ENCODE measurements at places on chromosomes 5 and 9.

GRCh38 chr5:181217111-181217802 is 5.8 kb upstream of the TRIM41 start:
- peaks cover 8% of the 10 kb centered on the region for H3K27me3 ChIP-seq
- H3K36me3 ChIP-seq = peaks cover 8% of the 10 kb centered on the region
- peaks cover 42% of the 10 kb centered on the region for H3K4me1 ChIP-seq
- H3K4me3 ChIP-seq = peak overlapping the region; percentile 78
- peak; percentile 76 for DNase-seq
- peak overlapping the region; percentile 72 for H3K27ac ChIP-seq

DNA sequence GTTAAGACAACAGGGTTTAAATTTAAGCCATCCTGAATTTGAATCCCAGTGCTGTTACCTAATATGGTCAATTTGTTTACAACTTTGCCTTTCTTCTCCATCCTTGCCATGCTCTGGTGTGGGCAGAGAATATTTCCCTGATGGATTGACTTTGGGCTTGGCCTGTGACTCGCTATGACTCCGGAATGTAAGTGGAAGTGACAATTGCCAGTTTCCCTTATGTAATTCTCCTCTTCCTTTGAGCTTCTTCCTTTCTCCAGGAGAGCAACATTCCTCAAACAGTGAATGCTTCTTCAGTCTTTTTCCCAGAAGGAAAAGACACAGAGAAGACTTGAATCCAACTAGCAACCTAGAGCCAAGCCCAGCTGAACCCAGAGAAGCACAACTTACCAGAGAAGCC is 159.1 kb downstream of the LURAP1L start:
- H3K27ac ChIP-seq = no peak overlapping the region
- no peak for DNase-seq
- no peak overlapping the region for H3K4me3 ChIP-seq
- H3K36me3 ChIP-seq = no peaks in the 10 kb centered on the region
- no peaks in the 10 kb centered on the region for H3K27me3 ChIP-seq

DNA sequence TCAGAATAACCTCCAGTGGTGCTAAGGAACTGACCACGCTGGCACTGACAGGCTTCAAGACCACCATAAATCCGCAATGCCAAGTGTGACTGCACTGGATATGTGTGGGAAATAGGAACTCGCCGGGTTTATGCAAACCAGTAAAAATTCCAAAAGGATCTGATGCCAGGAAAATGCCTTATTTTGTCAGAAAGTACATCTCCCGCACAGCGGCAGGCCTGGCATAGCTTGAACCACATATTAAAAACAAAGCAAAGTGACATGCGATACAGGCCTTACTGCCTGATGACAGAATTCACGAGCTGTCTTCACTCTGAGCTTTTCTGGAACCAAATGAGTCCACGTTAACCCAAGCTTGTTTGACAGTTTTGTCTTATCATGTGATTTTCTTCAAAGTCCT is 139.6 kb downstream of the GLIS3 start:
- DNase-seq = no peak
- H3K4me3 ChIP-seq = no peak overlapping the region
- H3K27me3 ChIP-seq = peaks cover 4% of the 10 kb centered on the region
- H3K36me3 ChIP-seq = no peaks in the 10 kb centered on the region

- no peak for DNase-seq
- H3K36me3 ChIP-seq = no peaks in the 10 kb centered on the region
- H3K4me3 ChIP-seq = no peak overlapping the region
- no peak overlapping the region for H3K27ac ChIP-seq
- H3K27me3 ChIP-seq = no peaks in the 10 kb centered on the region
Measured at GRCh38 chr9:106577121-106577520, 285.8 kb upstream of the ZNF462 start.

Data from activated CD4-positive, alpha-beta memory T cell treated with anti-CD3 and anti-CD28 coated beads for 36 hours (primary cell).